Upper lobe of left lung (tissue), 6 donors: ENCODE measurements at places on chromosomes 4 and X. TPM values are rescaled to one million over a fixed set of nuclear protein-coding genes. Genes with fewer than 3 reads are reported as not detected.

- DNase-seq: no peak
Measured at GRCh38 chr4:145805490-145805889, 125.5 kb downstream of the C4orf51 start.

DNA sequence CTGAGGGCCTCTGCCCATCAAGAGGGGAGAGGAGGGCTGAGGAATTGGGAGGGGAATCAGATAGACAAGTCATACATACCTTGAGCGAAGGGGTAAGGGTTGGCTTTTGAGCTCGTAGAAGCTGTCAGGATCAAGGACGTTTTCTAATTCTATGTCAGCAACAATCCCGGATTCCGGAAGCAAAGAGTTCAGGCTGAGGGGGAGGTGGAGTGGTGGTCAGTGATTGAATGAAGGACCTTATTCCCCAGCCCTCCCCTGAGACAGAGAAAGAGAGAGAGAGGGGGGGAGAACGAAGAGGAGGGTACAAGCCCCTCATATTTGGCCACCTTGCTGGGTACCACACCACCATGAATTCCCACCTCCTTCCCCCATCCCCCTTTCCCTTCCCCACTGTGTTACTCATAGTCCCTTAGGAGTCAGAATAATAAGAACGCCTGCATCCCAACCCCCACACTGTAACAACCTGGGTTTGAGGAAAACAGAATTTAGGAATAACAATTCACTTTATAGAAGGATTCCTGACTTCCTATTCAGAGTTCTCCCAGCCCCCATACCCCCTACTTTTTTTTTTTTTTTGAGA, 2.7 kb downstream of the TFE3 start:
- DNase-seq: no peak

GRCh38 chrX:50799531-50799961, 14.4 kb downstream of the SHROOM4 start:
- DNase-seq: no peak

- no peak for DNase-seq
Measured at GRCh38 chrX:112008724-112009123, 73.9 kb downstream of the TRPC5 start.

GRCh38 chr4:8770518-8771257, 101.0 kb downstream of the HMX1 start:
- DNase-seq: no peak

DNA sequence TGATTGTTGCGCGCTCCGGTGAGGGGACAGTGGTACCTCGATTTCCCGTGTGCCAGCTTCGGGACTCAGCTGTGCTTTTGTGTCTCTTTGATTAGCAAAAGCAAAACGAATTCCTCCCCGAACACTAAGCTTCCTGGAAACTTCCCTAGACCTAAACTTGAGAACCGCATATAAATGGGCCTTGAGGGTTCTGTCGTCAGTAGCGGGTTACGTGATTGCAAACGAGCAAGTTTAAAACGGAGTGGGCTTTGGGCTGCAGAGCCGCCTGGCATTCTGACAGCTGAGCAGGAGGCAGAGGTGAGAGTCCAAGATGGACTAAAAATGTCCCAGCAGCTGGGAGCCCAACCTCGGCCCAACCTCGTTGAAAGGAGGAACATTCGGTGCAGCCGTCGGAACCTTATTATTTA, 1.2 kb upstream of the TAPT1 start:
- peak; percentile 47 for DNase-seq

DNA sequence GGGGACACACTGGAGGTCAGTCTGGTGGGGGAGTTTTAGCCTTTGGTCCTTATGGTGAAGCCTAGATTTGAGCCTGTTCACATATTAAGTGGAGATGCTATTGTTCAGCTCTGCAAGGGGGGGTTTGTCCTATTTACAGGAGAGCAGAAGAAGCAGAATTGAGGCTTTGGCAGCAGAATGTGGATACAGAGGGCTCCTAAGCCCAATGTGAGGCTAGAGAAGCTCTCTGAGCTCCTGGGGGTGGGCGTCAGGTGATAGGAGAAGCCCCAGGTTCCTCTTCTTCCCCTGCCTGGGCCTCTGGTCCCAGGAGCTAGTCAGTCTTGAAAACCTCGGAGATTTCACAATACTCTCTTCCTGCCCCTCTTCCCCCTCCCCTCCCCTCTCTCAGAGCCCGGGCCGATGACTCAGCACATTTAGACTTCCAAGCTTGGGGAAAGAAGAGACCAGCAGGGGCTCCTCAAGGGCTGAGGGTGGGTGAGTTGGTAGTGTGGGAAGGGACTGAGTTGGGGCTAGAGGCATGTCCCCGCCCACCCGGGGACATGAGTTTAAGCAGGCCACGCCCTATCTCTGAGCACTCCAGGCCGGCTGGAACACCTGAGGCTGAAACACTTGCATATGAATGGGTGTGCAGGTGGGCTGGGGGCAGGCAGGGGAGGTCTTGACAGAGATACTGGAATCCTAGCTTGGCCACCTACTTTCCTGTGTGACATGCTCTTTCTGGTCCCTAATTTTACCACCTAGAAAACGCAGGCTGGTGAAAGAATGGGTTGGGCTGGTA, 3.4 kb downstream of the TFE3 start:
- peak; percentile 88 for DNase-seq

DNA sequence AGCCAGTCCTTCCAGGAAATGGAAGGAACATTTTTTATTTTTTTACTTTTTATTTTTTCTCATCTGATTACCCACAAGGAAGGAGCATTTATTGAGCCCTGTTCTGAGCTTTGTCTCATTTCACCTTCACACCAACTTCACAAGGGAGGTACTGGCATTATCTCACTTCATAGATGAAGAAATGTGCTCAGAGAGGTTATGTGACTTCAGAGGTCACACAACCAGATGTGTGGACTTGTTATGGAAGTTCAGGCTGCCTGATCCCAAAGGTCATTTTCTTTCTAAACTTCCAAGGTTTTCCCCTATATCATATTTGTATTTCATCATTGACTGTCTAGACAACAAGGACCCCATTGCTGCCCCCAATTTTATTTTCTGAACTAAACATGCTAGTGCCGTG, 160.3 kb downstream of the DCLK2 start:
- DNase-seq: no peak

DNA sequence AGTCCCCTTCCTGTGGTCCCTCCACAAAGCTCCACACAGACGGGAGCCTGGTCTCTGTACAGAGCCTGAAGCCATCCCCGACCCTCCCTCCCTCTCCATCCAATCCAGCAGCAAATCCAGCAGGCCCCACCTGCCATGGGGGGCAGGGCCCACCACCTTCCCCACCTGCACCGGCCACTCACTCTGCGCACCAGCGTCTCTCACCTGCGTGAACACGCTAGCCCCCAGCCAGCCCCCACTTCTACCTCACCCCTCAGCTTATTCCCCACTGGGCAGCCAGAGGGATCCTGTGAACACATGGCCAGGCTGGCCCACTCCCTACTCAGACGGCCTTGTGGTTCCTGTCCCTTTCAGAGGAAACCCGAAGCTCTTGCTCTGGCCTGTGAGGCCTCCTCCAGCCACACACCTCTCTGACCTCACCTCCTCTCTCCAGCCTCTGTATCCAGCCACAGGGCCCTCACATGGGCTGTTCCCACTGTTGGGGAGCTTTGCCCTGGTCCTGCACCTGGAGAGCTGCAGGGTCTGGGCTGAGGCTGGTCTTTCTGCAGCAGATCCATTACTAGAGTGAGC, 70.9 kb downstream of the WFS1 start:
- peak; percentile 33 for DNase-seq

- no peak for DNase-seq
Measured at GRCh38 chr4:39354254-39354552, 12.0 kb downstream of the RFC1 start.

- no peak for DNase-seq
Measured at GRCh38 chr4:148618856-148619255, 176.6 kb upstream of the NR3C2 start.

- DNase-seq: no peak
Measured at GRCh38 chr4:88696630-88697029, 999 bp downstream of the NAP1L5 start.

- DNase-seq: no peak
Measured at GRCh38 chrX:12802741-12803140, 11.5 kb downstream of the PRPS2 start.

GRCh38 chr4:40954088-40954668, 204.4 kb downstream of the NSUN7 start:
- no peak for DNase-seq

GRCh38 chr4:22407361-22407760, 108.5 kb downstream of the ADGRA3 start:
- DNase-seq: no peak

- no peak for DNase-seq
Measured at GRCh38 chr4:36556984-36557383, 275.6 kb downstream of the DTHD1 start.

DNA sequence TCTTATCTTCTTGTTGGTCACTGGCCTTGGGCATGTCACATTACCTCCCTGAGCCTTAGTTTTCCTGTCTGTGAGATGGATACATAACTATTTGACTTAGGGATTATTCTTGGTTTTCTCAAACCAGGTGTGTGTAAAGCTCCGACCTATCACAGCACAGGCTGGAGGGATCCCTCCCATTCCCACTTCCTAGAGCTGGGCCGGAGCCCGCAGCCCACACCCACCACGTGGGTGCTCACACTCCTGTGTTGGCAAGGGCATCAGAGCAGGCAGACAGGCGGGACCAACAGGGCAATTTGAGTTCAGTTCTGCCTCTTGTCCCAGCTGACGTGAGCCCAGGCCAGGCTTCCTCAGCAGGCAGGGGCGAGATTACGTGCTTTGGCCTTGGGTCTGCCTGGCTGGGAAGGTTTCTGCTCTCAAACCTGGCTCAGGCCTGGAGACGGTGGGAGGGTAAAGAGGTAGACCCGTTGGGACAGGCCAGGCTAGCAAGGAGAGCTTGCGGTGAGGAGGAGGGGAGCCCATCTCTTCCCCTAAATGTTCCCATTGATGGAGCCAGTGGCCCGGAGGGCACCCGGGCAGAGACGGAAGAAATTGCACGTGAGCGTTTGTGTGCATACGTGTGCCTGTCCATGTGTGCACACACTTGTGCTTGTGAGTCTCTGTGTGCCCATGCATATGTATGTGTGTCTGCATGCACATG, 734 bp upstream of the SH3TC1 start:
- DNase-seq: peak; percentile 75

GRCh38 chrX:55488593-55489313, 895 bp downstream of the USP51 start:
- peak; percentile 93 for DNase-seq

GRCh38 chr4:139875411-139875825, 209.8 kb downstream of the MGST2 start:
- no peak for DNase-seq

DNA sequence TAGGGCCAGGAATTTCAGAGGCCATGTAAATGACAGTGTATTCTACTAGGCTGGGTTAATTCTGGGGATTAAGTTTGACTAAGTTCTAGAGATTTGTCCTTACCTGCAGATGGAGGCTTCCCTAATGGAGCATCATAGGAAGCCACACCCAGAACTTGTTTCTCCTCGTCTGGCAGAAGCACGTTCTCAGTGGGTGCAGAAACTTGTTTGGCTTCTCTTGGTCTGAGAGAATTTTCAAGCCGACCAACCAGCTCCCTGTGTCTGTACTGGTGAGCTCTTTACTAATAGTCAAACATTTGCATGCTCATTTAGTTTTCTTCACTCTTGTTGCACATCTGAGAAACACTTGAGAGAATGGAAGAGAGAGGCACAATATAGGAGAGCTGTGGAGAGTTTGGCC, 907 bp upstream of the ATP10D start:
- no peak for DNase-seq

GRCh38 chr4:172648471-172648870, 520.1 kb upstream of the GALNT7 start:
- no peak for DNase-seq

- no peak for DNase-seq
Measured at GRCh38 chr4:121014544-121014943, 57.8 kb downstream of the NDNF start.

GRCh38 chrX:103063191-103063845, 653 bp downstream of the BEX1 start:
- no peak for DNase-seq

DNA sequence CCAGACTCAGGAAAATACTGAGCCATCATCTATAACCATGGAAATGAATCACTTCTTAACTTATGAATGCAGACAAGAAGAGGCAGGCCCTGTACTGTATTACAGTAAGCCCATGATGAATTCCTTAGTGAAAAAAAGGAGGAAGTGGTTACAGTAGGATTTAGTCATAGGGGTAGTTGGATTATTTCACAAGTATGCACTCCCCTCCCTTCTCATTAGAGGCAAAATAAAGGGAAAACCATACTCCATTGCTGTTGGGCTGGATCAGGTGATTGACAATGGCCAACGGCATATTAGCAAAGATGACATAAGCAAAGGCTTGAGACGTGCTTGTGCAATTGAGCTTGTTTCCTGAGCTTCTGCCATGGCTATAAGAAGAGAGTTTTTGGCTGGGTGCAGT, 181.1 kb upstream of the PRPS2 start:
- no peak for DNase-seq

DNA sequence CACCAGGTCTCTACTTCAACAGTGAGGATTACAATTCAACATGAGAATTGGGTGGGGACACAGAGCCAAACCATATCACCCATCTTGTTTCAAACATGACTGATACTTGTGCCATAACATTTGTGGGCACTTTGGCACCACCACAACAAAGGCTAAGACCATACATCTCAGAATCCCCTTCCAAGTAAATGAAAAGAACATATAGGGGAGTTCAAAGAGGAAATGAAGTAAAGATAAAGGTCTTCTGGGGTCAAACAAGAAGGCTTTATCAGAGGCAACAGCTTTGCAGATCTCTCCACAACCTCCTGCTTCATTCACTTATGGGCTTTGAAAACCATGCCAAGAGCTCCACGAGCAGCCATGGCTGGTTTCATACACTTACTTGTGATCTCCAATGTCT, 122.7 kb downstream of the ANKRD50 start:
- DNase-seq: no peak

DNA sequence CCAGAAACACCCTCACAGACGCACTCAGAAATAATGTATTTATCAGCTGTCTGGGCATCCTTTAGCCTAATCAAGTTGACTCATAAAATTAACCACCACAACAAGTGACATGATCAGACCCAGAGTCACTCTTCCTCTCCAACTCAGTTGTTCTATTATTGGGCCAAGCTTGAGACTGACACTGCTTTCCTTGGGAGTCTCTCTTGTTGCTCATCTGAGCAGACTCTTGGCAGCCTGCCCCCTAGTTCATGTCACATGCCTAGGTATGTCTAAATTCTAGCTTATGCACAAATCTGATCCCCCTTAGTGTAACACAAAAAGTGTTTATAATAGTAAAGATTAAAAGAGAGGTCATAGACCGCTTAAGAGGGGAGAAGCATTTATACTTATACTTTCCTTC, 72.6 kb upstream of the ADAMTS3 start:
- DNase-seq: no peak

GRCh38 chr4:8427761-8428287, 12.7 kb downstream of the ACOX3 start:
- DNase-seq: no peak

The TSPAN7 gene
- 60.7 TPM for total RNA-seq

The TRIML2 gene
- total RNA-seq: not detected

The REELD1 gene
- 0.26 TPM for total RNA-seq

The GYPB gene
- not detected for total RNA-seq

The SOX3 gene
- not detected for total RNA-seq

The RCHY1 gene
- 26.6 TPM for total RNA-seq

The GPC4 gene
- 58.0 TPM for total RNA-seq

The KLB gene
- total RNA-seq: 0.20 TPM

The DDX3X gene
- total RNA-seq: 158 TPM

The PNMA3 gene
- 0.30 TPM for total RNA-seq

The RASL11B gene
- 1.6 TPM for total RNA-seq
